HT1080 (cell line): ENCODE measurements at places on chromosomes 11 and 22.

- peak; percentile 43 for DNase-seq
Measured at GRCh38 chr11:72683782-72684200, 9.6 kb upstream of the PDE2A start.

GRCh38 chr22:17930455-17931313 lies 93.7 kb downstream of the MICAL3 start:
- DNase-seq, result no peak

- no peak for DNase-seq
Measured at GRCh38 chr22:48724899-48725298, 1102.8 kb downstream of the BRD1 start.

GRCh38 chr11:80024119-80024518 lies 583.3 kb upstream of the TENM4 start:
- no peak for DNase-seq
